ENCODE measurements at places on chromosomes 2 and 18.

DNA sequence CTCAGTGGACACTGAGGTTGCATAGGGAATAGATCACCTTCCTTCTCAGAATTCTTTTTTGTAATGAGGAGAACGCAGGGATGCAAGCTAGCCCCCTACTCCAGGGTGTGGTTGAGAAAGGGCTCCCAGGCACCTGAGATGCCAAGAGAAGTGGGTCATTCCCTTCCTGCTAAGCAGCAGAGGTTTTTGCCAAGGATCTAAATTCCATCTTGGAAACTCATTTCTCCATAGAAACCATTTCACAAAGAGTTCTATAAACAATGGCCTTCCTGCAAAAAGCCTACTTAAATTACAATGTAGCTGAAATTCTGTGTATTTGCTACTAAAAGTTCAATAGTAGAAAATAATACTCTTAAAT, 3.7 kb upstream of the PPP3R1 start:
- H3K27me3 ChIP-seq = no peaks in the 10 kb centered on the region
- DNase-seq = no peak
- H3K36me3 ChIP-seq = no peaks in the 10 kb centered on the region
- H3K4me3 ChIP-seq = no peak overlapping the region
- H3K27ac ChIP-seq = no peak overlapping the region
- H3K4me1 ChIP-seq = no peaks in the 10 kb centered on the region

DNA sequence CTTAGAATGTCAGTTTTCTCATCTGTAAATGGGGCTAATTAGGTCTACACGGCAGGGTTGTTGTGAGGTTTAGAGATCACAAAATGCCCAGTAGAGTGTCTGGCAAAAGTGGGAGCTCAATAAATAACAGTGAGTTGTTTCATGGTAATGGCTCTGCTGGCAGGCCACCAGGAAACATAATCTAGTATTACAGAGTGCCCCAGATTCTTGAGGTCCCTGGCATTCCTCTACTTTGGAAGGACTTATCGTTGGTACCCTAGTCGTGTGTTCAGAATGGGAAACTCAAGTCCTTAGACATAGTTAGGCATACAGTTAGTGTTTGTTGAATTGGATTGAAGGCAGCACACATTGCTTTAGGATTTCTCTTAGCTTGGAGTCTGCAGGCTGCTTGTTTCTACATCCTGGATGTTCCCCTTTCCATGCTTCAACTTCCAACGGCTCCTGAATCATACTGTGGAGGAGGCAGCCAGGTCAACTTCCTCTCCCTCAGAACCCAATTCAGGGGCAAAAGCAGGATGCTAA, 161.5 kb upstream of the FOSL2 start:
- H3K4me1 ChIP-seq = no peaks in the 10 kb centered on the region
- H3K36me3 ChIP-seq = no peaks in the 10 kb centered on the region
- no peaks in the 10 kb centered on the region for H3K27me3 ChIP-seq
- DNase-seq = no peak
- no peak overlapping the region for H3K4me3 ChIP-seq

DNA sequence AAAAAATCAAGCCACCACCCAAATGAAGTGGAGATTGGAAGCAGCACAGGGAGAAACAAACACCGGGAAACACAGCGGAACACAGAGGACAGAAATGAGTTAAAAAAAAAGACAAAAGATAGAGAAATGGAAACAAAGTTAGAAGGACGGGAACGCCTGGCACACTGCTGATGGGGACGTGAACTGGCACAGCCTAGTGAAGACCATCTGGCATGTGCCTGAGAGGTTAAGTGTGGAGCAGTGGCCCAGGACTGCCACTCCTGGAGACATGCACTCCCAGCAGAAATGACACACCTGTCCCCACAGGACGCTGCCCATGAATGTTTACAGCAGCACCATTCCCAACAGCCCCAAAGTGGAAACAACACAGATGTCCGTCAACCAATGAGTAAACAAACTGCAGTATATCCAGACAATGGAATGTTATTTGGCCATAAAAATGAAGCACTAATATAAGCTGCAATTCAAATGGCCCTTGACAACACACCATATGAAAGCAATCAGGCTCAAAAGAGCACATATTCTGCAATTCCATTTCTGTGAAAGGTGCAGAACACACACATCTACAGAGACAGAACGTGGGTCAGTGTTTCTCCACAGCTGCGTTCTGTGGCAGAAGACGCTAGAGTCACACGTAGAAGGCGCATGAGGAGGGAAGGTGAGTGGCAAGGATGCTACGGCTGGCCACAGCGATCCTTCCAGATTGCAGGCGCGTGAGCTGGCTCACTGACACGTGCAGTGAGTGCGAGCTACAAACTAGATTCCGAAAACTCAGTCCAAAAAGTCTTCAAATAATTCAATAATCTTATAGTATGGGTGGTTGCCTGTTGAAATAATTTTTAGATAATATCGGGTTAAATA, 24.6 kb downstream of the THAP4 start:
- H3K36me3 ChIP-seq = peaks cover 9% of the 10 kb centered on the region
- peaks cover 38% of the 10 kb centered on the region for H3K4me1 ChIP-seq
- no peak overlapping the region for H3K4me3 ChIP-seq
- H3K27me3 ChIP-seq = no peaks in the 10 kb centered on the region
- H3K27ac ChIP-seq = no peak overlapping the region

DNA sequence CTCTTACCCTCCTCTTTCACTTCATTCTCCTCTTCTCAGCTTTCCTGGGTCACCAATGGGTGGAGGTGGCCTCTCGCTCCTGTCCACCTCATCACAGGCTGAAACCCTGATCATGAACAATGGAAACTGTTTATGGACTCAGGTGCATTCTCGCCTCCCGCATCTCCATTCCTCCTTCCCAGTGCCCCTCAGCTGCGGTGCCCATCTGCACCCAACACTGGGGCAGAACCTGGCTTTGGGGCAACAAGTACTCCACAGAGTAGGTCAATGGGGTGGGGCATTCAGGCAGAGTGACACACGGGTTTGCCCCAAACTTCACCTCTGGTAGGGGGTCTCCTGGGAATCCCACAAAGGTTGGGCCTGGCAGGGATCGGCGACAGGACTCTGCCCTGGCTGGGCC, 199.5 kb downstream of the RTP5 start:
- H3K27ac ChIP-seq = no peak overlapping the region
- no peaks in the 10 kb centered on the region for H3K4me1 ChIP-seq
- no peaks in the 10 kb centered on the region for H3K36me3 ChIP-seq
- H3K4me3 ChIP-seq = no peak overlapping the region
- H3K27me3 ChIP-seq = no peaks in the 10 kb centered on the region
- DNase-seq = no peak

GRCh38 chr18:22711192-22711685, 221.9 kb upstream of the RBBP8 start:
- H3K4me1 ChIP-seq = no peaks in the 10 kb centered on the region
- no peak for DNase-seq

DNA sequence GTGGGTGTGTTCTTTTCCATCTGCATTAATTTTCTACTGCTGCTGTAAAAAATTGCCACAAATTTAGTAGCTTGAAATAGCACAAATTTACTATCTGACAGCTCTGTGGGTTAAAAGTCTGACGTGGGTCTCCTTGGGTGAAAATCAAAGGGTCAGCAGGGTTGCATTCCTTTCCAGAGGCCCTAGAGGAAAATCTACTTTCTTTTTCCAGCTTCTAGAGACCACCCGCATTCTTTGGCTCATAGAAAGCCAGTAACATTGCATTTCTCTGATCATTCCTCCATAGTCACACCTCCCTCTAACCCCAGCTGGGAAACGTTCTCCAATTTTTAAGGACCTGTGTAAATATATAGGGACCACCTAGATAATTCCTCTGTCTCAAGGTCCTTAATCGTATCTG, 128.8 kb downstream of the ATL2 start:
- no peak overlapping the region for H3K4me3 ChIP-seq
- H3K4me1 ChIP-seq = no peaks in the 10 kb centered on the region
- H3K27ac ChIP-seq = no peak overlapping the region
- no peak for DNase-seq

DNA sequence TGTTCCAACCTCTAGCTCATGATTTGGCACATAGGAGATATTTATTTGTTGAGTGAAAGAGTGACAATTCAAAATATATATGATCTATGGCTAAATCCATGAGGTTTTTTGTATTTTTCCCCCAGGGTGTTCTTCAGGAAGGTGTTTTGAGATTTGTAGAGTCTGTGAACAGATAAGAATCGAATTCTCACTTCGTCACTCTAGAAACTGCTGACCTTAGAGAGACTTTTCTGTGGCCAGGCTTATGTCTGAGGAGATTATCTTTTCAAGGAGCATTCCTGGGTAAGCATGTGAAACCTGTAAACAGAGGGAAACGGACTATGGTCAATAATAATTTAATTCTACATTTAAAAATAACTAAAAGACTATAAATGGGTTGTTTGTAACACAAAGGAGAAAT, 849 bp upstream of the ITGB6 start:
- no peaks in the 10 kb centered on the region for H3K27me3 ChIP-seq
- no peaks in the 10 kb centered on the region for H3K36me3 ChIP-seq
- no peak for DNase-seq
- no peak overlapping the region for H3K4me3 ChIP-seq
- H3K27ac ChIP-seq = no peak overlapping the region
- H3K4me1 ChIP-seq = no peaks in the 10 kb centered on the region

- H3K27me3 ChIP-seq = no peaks in the 10 kb centered on the region
- no peak overlapping the region for H3K27ac ChIP-seq
- no peak for DNase-seq
- no peaks in the 10 kb centered on the region for H3K4me1 ChIP-seq
- no peaks in the 10 kb centered on the region for H3K36me3 ChIP-seq
These were observed 218.4 kb upstream of the FN1 start for GRCh38 chr2:215654148-215654819.

- no peak overlapping the region for H3K4me3 ChIP-seq
- no peak overlapping the region for H3K27ac ChIP-seq
- H3K4me1 ChIP-seq = no peaks in the 10 kb centered on the region
- no peak for DNase-seq
These were observed 189.7 kb upstream of the DPP10 start for GRCh38 chr2:114252713-114253112.

DNA sequence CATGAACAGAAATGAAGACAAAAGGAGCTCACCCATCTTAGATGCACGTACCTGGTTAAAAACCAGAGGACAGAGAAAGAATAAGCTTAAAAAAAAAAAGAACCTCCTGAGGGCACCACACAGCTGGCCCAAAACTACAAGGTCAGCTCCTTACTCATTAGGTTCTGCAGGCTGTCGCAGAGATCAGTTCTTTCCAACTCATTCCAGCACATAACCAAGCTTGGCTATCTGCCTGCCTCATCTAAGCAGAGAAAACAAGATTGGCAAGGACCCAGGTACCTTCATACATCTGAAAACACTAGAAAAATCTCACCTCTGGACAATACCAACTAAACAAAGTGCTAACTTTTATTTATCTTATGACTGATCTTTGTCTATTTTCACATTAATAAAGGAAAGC, 89.9 kb downstream of the NOL10 start:
- no peaks in the 10 kb centered on the region for H3K27me3 ChIP-seq
- peaks cover 52% of the 10 kb centered on the region for H3K36me3 ChIP-seq
- no peak overlapping the region for H3K27ac ChIP-seq
- DNase-seq = no peak
- no peaks in the 10 kb centered on the region for H3K4me1 ChIP-seq

- no peak overlapping the region for H3K27ac ChIP-seq
- DNase-seq = no peak
- H3K4me3 ChIP-seq = no peak overlapping the region
- no peaks in the 10 kb centered on the region for H3K36me3 ChIP-seq
These were observed 407.7 kb upstream of the SALL3 start for GRCh38 chr18:78571831-78572347.

GRCh38 chr2:45722477-45722876, 71.0 kb downstream of the PRKCE start:
- H3K27ac ChIP-seq = no peak overlapping the region
- H3K27me3 ChIP-seq = no peaks in the 10 kb centered on the region
- H3K4me3 ChIP-seq = no peak overlapping the region
- H3K4me1 ChIP-seq = no peaks in the 10 kb centered on the region
- DNase-seq = no peak
- H3K36me3 ChIP-seq = no peaks in the 10 kb centered on the region

- no peaks in the 10 kb centered on the region for H3K4me1 ChIP-seq
- H3K27me3 ChIP-seq = no peaks in the 10 kb centered on the region
- H3K27ac ChIP-seq = no peak overlapping the region
- no peak overlapping the region for H3K4me3 ChIP-seq
- DNase-seq = no peak
These were observed 50.5 kb downstream of the ZNF532 start for GRCh38 chr18:58915006-58915799.

GRCh38 chr2:98445683-98446581, 1.3 kb downstream of the INPP4A start:
- H3K27me3 ChIP-seq = no peaks in the 10 kb centered on the region
- DNase-seq = no peak
- H3K27ac ChIP-seq = peak overlapping the region; percentile 77
- H3K4me3 ChIP-seq = peak overlapping the region; percentile 87
- H3K36me3 ChIP-seq = no peaks in the 10 kb centered on the region

GRCh38 chr2:24730481-24730880, 62.7 kb downstream of the PTRHD1 start:
- peaks cover 37% of the 10 kb centered on the region for H3K36me3 ChIP-seq
- no peaks in the 10 kb centered on the region for H3K27me3 ChIP-seq
- H3K4me1 ChIP-seq = no peaks in the 10 kb centered on the region
- no peak overlapping the region for H3K27ac ChIP-seq

DNA sequence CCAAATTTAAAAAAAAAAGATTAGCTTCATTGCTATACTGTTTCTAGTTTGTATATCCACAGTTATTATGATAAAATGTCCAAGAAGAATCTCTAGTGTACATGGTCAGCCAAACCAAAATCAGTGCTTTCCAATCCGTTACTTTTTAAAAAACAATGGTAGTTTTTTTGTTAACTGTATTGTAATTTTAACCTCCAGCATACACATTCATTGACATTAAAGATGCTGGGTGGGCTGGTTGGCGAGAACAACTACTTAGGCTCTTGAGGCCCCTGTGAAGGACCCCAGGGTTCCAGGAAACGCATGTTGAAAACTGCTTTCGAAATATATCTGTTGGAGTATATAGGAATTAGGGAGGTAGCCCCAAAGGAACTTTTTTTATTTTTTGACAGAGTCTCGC, 107.3 kb upstream of the RASGRP3 start:
- no peak for DNase-seq
- H3K27ac ChIP-seq = no peak overlapping the region
- H3K36me3 ChIP-seq = no peaks in the 10 kb centered on the region
- H3K4me1 ChIP-seq = no peaks in the 10 kb centered on the region
- no peak overlapping the region for H3K4me3 ChIP-seq

- DNase-seq = no peak
- no peaks in the 10 kb centered on the region for H3K4me1 ChIP-seq
- H3K4me3 ChIP-seq = no peak overlapping the region
- no peak overlapping the region for H3K27ac ChIP-seq
- H3K36me3 ChIP-seq = no peaks in the 10 kb centered on the region
These were observed 482.0 kb upstream of the CHST9 start for GRCh38 chr18:27667064-27667463.

DNA sequence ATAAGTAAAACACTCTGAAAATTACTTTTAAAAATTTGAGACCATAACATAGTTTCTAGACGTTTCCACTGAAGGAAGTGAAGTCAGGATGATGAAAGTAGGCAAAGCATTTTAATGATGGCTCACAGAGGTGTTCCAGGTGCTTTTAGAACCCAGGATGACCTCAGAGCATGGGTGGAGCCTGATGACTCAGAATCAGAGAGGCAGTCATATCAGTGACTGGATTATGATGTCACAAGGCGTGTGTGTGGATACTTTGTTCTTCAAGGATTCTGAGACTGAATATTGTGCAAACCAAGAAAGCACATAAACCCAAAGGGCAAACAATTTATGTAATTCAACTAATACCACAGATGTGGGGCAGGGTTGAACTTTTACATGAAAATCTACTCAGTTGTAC, 208.0 kb upstream of the FBXO11 start:
- DNase-seq = no peak
- H3K4me3 ChIP-seq = no peak overlapping the region
- H3K27ac ChIP-seq = no peak overlapping the region
- H3K27me3 ChIP-seq = no peaks in the 10 kb centered on the region

- H3K27me3 ChIP-seq = no peaks in the 10 kb centered on the region
- H3K4me1 ChIP-seq = no peaks in the 10 kb centered on the region
- DNase-seq = no peak
- H3K27ac ChIP-seq = no peak overlapping the region
These were observed 282.0 kb upstream of the REV1 start for GRCh38 chr2:99771681-99772333.
